Stimulated activated CD4-positive, alpha-beta T cell treated with anti-CD3 and anti-CD28 coated beads, Interleukin-1b, Interleukin-23, amount 100 ng/mL, for 48 hours (primary cell): ENCODE measurements at places on chromosomes 6 and 20.
A peak's percentile ranks its signal among the peaks of the same experiment; 100 is the strongest.

- no peak for DNase-seq
Observed at GRCh38 chr20:35243317-35243716, 16.8 kb downstream of the MMP24 start.

DNA sequence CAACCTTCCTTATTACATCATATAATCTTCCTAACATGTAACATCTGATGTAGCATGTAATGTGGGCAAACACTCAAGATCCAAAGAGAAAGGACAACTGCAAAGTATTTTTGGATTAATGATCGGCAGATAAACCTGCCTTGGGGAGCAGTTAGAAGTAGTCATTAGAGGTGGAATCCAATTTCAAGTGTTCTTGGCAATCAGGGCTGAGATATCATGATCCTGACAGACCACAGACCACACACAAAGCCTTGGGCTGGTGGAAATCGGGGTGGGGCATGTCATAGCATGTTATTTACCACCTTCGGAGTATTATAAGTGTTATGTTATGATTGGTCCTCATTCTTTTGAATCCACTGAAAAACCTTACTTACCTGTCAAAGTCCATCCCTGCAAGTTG is 16.3 kb downstream of the NCOA5 start:
- no peak for DNase-seq

DNA sequence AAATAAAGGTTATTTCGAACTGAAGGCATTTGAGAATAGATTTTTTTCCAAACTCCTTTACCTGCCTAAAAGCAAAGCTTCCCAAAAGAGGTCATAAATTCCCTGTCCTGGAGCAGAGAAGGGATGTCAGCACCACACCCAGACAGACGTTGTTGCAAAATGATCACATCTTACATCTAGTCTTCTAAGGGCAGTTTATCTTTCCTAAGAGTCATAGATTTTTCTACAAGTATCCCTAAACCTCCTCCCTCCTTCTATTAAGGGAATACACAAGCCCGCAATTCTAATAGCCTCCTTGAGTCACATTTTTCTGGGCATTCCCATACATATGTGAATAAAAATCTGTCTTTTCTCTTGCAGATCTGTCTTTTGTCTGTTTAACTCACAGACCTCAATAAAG is 20.6 kb upstream of the AKAP12 start:
- no peak for DNase-seq

- DNase-seq, result no peak
Observed at GRCh38 chr6:150528648-150529285, 70.9 kb upstream of the PLEKHG1 start.

DNA sequence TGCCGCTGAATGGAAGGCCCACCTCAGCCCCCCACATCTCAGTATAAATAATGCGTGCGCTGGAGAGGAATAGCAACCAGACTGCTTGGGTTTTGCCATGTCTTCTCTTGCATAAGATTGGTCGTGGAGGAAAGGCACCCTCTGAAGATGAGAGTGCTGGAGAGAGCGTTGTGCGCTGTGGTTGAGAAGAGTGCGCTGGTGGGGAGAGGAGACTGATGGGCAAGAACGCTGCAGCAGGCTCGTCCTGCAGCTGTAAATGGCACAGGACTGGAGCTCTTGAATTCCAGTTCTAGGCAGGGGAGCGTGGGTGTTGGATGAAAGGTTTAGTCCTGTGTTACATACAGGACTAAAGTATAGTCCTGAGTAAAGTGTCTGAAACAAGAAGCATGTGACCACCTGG is 51.5 kb downstream of the RPRD1B start:
- no peak for DNase-seq

- DNase-seq, result no peak
Observed at GRCh38 chr6:90304308-90304707, 7.7 kb upstream of the BACH2 start.

DNA sequence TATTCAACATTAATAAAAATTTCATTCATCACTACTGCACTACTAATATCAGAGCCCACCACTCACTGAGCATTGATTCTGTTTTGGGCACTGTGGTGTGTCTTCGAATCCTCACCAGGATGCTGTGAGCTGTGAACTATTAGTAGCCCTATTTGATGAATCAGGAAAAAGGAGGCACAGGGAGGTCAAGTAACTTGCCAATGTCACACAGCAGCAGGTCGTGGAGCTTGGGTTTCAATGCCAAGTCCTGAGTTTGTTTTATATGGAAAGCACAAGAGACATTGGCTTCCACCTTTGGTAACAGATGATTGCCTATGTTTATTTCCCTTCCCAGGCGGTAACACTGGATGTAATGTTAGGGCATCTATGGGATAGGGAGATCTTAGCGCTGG is 15.0 kb downstream of the NQO2 start:
- DNase-seq, result no peak

- DNase-seq, result peak; percentile 37
Observed at GRCh38 chr6:137399881-137400443, 94.2 kb downstream of the OLIG3 start.

- DNase-seq, result no peak
Observed at GRCh38 chr6:108588586-108588985, 27.9 kb downstream of the FOXO3 start.
